ENCODE measurements at places on chromosomes 2 and 18.

- DNase-seq = no peak
Measured at GRCh38 chr2:237287872-237288271, 126.1 kb downstream of the COL6A3 start.

GRCh38 chr2:196130039-196130825 is 41.1 kb downstream of the STK17B start:
- no peak for DNase-seq

GRCh38 chr2:171069286-171069956 is 91.3 kb downstream of the TLK1 start:
- no peak for DNase-seq

DNA sequence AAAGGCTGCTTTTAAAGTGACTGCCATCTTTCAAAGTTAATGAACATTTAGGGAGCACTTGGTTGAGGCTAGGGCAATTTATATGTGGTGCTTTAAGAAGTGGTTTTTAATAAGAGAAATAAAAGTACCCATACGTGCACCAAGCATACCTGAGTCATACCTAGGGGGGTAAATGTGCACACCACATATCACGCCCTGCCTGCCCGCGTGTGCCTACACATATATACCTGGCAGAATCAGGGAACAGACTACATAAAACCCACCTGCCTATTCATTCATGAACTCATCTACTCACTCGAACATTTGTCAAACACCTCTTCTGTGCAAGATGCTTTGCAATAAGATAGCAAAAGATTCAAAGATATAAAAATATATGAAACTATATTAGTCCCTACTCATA is 69.3 kb upstream of the TMEM200C start:
- DNase-seq = no peak

- DNase-seq = no peak
Measured at GRCh38 chr2:18871430-18871829, 282.1 kb upstream of the NT5C1B start.

GRCh38 chr18:35143622-35144596 is 96.9 kb upstream of the ZNF397 start:
- DNase-seq = no peak

DNA sequence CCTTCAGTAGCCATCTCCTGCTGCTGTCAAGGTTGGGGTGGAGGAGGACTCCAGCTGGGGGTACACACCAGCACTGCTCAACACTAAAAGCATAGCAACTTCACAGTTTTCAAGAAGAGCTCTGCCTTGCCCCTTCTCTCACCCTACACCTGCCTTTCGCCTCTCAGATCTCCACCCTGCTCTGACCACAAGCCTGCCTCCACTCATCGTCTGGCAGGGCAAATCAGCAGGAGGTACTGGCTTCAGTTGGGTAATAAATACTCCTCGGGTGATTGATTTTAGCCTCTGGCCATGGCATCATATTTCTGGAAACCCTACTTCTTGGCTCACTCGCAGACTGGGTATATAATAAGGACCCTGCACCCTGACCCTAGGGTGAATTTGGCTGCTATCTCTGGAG is 3.1 kb upstream of the PRKAG3 start:
- DNase-seq = no peak

GRCh38 chr2:211494536-211494935 is 938.1 kb downstream of the CPS1 start:
- no peak for DNase-seq

DNA sequence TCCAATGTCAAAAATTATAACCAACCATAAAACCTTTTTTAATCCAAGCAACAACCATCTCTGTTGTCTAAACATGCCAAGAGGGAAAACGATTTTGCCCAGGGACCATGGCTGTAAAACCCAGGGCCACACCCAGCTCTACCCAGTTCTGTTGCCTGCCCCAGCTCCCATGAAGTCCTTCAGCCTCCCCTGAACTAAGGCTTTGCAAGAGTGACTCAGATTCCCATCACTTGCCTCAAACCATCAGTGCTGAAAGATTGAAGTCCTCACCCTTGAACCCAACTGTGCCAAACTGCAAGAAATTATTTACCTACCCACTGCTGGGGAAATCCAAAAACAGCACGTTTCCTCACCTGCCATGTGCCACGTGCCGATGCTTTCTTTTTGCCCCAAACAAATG is 102.5 kb downstream of the TFCP2L1 start:
- no peak for DNase-seq

- DNase-seq = peak; percentile 31
Measured at GRCh38 chr2:94956797-94957391, 68.6 kb upstream of the MAL start.

GRCh38 chr2:85929096-85930050 is 40.6 kb upstream of the ST3GAL5 start:
- no peak for DNase-seq

DNA sequence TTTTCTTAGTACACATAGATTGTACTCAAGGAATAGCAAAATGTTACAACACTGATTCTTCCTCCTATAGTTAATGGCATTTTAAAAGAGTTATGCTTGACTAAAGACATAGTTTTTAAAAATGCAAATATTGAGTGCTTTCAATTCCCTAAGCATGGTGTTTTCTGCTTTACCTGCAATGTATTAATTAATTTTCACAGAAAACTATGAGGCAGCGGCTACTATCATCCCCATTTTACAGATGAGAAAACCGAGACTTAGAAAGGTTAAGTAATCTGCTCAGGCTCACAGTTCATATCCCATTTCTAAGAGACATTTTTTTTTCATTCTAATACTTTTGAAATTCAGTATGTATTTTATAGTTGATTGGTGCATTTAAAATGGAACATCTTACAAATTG is 38.0 kb downstream of the BMP10 start:
- no peak for DNase-seq
